Stimulated activated CD8-positive, alpha-beta memory T cell treated with anti-CD3 and anti-CD28 coated beads, Interleukin-4, amount 100 ng/mL, for 4 hours (primary cell): ENCODE measurements at places on chromosomes 12 and 14.

GRCh38 chr12:34249271-34249670 lies 227.0 kb downstream of the ALG10 start:
- no peak for DNase-seq

DNA sequence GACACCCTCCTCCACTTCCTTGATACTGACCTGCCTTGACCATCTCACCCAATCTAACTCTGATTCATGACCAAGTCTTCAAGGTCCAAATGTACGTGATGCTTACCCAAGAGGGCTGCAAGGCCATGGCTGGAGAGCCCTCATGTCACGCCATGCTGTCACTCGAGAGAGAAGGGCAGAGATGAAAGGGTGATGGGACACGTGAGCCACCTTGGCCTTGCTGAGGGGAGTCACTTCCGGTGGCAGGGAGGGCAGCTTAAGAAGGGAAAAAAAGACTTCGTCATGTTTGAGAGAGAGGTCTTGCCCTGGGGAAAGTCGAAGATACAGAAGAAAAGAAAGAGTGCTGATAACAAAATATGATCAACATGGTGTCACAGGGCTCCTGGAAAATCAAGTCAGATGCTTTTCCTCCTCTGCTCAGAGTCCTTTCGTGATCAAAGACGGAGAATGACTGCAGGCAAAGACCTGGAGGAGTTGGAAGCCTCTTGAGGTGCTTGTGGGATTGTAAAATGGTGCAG lies 3.3 kb upstream of the SCARB1 start:
- no peak for DNase-seq

- no peak for DNase-seq
These were observed 8.9 kb downstream of the BICD1 start for GRCh38 chr12:32115404-32116104.

- DNase-seq, result no peak
These were observed 1778.9 kb upstream of the SEL1L start for GRCh38 chr14:83312511-83312910.

DNA sequence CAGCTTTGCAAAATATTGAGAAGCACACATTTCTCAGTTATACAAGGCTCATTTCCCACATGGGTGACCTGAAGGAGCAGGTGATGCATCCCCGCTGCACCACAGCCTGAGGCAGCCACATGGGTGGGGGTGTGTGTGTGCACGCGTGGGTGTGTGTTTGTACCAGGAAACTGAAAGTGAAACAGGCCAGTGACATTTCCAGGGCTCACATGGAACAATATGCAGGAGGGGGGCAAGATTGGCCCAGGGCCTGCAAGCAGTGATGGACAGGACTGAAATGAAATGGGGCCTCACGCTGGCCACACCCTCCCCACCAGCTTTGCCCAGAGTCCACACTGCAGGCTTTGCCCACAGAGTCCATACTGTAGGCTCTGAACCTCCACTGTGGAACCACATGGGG lies 154.2 kb upstream of the PARP11 start:
- DNase-seq, result peak; percentile 75

GRCh38 chr12:89858718-89859117 lies 150.1 kb upstream of the ATP2B1 start:
- DNase-seq, result no peak

GRCh38 chr14:53367644-53368026 lies 214.5 kb upstream of the DDHD1 start:
- no peak for DNase-seq

DNA sequence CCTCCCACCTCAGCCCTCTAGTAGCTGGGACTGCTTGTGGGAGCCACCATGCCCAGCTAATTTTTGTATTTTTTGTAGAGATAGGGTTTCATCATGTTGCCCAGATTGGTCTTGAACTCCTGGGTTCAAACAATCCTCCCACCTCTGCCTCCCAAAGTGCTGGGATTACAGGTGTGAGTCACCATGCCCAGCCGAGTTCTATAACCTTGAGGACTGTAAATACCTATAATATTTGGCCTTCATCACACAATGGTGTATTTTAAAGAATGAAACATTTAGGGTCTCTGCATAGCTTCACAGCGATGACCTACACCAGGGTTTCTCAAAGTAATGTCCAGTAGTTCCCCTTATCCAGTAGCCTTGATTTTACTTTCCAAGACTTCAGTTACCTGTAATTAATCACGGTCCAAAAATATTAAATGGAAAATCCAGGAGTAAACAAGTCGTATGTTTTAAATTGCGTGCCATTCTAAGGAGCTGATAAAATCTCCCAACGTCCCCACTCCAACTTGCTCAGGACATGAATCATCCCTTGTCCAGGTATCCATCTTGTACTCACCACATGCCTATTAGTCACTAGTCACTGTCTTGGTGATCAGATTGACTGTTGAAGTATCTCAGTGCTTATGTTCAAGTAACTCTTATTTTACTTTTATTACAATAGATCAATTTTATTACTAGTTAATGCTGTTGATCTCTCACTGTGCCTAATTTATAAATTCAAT lies 368.2 kb downstream of the BTG1 start:
- no peak for DNase-seq

DNA sequence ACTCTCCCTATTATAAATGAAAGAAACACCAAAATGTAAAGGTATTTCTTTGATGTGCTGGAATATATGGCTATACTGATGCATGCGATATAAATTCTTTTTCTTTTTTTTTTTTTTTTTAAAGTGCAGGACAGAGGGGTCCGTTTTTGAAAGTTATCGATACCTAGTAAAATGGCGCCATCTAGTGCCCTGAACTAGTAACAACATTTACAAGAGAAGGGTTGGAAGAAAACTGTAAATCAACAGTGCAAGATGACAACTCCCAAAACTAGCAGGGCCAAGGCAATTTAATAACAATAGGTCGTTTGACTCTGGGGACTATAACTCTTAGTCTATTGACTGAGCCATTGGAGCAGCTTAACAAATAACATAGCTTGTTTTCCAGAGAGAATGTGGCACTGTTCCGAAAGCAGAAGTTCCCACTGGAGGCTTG lies 137.7 kb downstream of the SPTSSA start:
- no peak for DNase-seq

- DNase-seq, result peak; percentile 40
These were observed 43.7 kb downstream of the DDX11 start for GRCh38 chr12:31117203-31118011.

DNA sequence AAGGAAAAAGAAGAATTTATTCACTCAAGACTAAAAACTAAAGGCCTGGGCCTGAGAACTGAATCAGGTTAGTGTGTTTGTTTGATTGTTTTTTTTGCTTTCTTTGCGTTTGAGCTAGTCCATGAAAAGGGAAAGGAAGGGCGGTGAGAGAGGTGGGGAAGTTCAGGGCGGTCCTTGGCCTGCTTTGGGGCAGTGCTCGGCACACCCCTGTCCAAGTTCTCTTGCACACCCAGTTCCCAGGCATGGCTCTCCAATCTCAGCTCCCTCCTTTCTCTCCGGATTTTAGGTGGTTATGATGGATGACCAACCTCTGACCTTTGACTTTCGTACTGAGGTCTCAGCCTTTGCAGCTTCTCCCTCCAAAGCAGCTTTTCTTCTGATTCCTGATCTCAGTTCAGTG lies 11.3 kb downstream of the COA8 start:
- DNase-seq, result no peak

DNA sequence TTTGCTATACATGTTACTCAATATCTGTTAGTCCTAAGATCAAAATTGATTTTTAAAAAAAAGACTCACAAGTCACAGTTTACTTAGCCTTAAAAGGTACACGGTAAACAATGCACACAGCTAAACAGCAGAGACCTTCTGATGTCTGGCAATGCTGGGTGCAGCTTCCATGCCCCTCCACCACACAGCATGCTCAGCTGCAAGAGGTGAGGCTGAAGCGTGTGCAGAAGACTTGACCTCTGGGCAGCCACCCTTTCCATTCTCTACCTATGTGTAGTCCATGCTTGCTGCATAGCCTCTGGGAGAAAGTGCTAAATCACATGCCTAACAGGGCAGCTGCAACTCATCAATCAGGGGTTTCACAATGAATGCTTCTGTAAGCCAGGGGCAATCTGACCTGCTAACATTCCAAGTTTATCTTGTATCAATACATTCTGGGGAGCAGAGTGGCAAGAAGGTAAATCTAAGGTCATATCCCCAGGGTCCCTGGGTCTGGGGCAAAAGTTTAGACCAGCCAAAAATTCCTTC lies 44.5 kb upstream of the AMN1 start:
- DNase-seq, result no peak

- DNase-seq, result no peak
These were observed 14.4 kb downstream of the ASCL4 start for GRCh38 chr12:107788690-107789458.

- no peak for DNase-seq
These were observed 25.5 kb upstream of the COX6A1 start for GRCh38 chr12:120412421-120412820.

DNA sequence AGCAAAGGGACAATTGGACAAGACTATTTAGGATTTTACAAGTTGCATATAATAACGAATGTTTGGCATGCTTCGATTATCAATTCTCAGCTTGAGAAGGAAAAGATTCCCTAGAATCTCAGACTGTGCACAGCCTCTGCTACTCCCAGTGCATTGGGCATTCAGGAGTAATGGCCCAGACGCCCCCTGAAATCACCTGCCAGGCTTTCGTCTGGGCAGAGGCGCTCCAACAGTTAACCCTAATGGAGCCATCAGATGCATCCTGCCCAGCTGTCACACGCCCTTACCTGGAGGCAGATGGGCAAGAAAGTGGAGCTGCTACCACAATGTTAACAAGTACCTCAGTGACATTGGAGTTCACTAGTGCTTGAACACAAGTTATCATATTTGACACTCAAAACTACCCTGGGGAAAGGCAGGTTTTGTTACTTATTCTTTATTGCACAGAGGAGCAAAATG lies 927 bp upstream of the LRP6 start:
- DNase-seq, result no peak

DNA sequence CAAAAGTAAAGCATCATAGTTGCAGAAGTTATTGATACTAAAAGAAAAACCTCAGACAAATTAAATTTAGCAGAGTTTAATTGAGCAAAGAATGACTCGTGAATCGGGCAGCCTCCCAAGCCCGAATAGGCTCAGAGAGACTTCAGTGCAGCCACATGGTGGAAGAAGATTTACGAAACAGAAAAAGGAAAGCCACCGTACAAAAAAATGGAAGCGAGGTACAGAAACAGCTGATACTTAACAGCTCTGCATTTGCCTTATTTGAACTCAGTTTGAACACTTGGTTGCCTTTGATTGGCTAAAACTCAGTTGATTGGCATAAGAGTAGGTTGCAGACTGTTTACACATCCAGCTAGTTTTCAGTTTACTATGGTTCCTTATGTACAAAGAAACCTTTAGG lies 12.9 kb downstream of the TTC9 start:
- no peak for DNase-seq

GRCh38 chr12:94705676-94706075 lies 55.3 kb upstream of the TMCC3 start:
- no peak for DNase-seq

- DNase-seq, result no peak
These were observed 16.3 kb upstream of the GALNT9 start for GRCh38 chr12:132345561-132346200.

DNA sequence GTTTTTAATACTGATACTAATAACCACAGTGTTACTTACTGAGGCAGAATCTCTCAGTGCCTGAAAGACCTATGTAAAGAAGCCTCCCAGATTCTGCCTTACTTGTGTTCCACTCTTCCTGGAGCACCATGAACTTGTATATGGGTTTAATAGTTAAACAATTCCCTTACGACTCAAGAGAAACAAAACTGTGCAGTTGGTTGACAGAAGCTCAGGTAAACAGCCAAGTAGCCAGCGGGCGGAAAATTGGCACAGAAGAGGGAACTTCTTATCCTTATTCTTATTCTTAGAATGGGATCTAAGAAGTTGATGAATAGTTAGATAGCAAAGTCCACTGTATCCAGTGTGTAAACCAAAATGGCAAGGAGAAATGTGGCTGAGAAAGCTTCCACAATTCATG lies 22.7 kb upstream of the MAGOHB start:
- no peak for DNase-seq

DNA sequence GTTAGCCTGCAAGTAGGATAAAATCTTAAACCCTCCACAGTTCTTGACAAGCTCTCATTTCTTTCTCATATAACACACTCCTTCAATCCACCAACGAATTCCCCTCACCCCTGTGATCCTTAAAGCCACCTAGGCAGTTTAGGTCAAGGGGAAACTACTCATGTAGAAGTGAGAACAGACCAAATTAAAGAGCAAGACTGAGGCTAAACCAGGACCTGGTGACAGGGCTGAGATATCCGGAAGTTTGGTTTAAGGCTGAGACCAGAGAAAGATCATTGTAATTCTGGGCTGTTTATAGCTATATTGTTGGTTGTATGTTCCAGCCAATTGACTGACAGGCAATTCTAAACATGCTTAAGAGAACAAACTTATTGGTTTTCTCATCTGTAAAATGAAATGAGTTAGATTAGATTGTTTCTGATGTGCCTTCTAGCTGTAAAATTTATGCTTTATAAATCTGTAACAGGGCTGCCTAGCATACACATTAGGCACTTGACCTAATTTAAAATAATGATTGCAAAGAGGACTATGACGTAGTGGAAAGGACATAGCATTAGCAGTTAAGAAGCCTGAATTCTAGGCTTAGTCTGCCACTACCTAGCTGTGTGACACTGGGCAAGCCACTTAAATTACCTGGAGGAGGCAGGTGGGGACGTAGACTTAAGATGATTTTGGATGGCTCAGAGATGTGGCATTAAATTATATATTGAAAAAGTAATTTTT lies 53.9 kb upstream of the PTGR2 start:
- DNase-seq, result no peak

DNA sequence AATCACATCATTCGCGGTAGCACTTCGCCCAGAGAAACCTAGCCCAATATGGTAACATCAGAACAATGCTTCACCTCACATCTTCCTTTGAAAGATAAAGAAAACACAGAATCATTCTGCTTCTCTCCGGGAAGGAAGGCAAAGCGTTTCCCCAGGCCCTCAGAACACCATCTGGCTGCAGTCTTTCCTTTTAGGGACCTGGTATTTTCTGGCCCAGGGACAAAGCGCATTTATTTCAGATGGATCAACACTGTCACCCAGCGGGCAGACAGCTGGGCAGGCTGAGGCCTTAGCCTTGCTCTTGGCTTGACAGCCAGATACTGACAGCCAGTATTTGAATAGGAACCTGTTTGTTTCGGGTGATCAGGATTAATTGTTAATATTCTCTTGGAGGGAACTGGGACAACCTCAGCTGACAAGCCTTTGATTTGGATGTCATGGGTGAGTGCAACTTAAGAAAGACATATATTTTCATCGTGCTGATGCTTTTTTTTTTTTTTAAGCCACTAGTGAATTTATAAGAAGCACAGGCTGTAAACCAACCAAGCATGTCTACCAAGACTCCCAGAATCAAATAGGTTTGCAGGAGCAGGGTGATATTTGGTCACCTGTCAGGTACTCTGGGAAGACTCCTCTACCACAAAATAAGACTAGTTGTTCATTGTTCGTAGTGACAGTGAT lies 118.9 kb downstream of the VEZT start:
- DNase-seq, result no peak
